ENCODE measurements at places on chromosomes 1 and 21.

GRCh38 chr1:212651521-212651920 is 43.0 kb downstream of the ATF3 start:
- peak; percentile 57 for DNase-seq

DNA sequence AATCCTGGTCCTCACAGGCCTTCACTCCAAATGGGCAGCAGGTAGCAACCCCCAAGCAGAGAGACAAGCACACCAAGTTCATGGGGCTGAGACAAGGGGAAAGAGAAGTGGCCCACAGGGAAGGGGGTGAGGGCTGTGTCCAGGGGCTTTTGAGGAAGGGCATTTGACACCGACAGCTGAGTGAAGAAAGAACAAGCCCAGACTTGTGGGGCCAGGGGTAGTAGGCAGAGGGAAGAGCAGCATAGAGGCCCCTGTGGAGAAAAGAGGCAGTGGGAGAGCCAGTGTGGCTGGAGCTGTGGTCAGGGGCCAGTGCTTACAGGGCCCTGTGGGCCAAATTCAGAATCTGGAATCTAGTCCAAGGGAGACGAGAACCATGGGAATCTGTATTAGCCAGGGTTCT is 85.4 kb downstream of the IGSF21 start:
- no peak for DNase-seq

GRCh38 chr1:169894424-169895145 is 889 bp upstream of the SCYL3 start:
- no peak for DNase-seq

DNA sequence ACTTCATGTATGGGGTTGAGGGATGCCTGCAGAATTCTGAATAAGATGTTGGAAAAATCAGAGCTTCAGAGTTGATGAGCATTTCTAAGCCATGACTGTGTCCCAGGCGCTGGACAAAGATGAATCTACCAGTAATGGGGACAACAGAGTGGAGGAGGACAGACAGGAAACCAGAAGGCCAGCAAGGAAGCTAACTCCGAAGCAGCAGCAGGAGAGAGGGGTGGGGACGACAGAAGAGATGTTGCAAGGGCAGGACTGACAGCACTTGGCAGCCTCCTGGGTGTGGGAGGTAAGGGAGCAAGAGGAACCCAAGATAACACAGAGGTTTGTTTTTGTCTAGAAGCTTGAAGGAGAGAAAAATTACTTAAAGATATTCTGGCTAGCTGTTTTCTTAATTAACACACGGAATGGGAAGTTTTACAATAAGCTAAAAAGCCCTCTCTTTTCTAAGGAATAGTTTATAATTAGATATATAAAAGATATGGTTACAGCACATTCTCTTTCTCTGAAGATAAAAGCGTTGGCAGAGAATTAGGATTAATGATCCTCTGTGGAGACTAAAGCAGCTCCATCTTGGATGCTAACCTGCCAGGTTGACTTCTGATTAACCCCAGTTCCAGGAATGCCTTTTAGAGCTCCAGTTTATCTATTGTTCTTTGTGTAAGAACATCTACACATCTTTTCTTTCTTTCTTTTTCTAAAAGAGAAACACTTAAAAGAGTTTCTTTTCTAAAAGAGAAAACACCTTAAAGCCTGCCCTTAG is 92.7 kb downstream of the TENT5C start:
- DNase-seq, result no peak

GRCh38 chr1:3186526-3186921 is 117.5 kb downstream of the PRDM16 start:
- DNase-seq, result peak; percentile 70

- no peak for DNase-seq
Measured at GRCh38 chr1:36765785-36766300, 268.5 kb downstream of the GRIK3 start.

- DNase-seq, result no peak
Measured at GRCh38 chr1:116794371-116794770, 40.1 kb downstream of the CD2 start.

GRCh38 chr21:14913638-14914037 is 151.2 kb downstream of the NRIP1 start:
- DNase-seq, result no peak

GRCh38 chr1:202576816-202577215 is 133.4 kb downstream of the SYT2 start:
- DNase-seq, result no peak

Measured in kidney tubule cell (primary cell).